Spinal cord (tissue), 10 donors: ENCODE measurements at places on chromosomes 1 and 21.

GRCh38 chr21:39630827-39631226 is 18.1 kb downstream of the B3GALT5 start:
- DNase-seq: no peak

DNA sequence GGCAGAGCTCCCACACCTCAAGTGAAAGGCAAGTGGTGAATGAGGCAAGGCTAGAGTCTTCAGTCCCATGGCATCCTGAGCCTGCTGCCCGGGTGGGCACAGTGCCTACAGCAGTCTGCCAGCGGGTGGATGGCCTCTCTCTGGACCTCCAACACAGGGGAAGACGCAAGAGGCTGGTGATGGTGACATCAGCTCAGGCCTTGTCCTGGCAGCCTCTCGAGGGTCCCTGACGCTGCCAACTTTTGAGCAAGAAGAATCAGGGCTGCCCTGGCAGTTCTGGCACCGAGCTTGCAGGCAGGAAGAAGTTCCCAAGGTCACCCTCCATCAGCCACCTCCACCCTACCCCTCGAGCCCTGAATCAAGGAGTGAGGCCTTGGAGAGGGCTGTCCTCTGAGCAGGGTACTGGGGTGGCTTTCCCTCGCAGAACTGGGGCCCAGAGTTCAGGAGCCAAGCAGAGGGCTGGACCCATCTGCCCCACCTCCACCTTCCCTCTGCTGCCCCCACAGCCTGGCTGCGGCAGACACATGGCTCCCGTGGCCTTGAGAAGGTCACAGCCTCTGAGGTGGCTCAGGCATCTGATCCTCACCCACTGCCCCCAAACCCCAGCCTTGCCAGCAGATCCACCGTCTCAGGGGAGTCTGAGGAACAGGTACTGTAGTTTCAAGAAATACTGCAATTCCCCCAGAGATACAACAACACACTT is 5.8 kb downstream of the RAP1GAP start:
- DNase-seq: no peak

DNA sequence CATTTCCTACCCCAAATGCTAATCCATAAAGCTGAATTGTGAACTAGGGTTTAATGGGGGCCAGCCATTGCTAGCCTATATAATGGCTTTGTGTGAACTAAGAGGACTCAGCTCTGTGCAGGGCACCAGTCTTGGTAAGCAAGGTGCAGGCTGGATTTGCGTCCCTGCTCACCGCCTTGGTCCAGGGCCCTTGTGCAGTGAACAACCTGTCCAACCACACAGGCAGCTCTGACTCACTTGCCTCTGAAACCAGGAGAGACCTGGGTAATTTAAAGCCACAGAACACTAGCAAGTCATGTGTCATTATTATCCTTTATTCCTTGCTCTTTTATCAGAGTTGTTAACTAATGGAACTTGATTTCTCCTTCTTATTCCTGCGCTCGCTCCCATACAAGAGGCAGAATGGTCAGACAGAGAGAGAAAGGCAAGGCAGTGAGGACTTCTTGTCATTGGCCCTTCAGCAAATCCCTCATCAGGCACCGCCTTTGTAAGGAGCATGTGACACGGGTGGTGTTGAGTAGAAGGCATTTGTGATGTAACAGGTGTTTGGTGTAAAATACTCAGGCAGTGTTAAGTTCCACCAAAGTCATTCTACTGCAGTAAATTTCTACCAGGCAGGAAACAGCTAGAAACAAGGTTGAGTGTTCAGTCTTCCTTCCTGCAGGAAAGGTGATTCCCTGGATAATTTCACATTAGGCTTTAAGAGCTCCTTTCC is 67.3 kb upstream of the OLIG2 start:
- no peak for DNase-seq

DNA sequence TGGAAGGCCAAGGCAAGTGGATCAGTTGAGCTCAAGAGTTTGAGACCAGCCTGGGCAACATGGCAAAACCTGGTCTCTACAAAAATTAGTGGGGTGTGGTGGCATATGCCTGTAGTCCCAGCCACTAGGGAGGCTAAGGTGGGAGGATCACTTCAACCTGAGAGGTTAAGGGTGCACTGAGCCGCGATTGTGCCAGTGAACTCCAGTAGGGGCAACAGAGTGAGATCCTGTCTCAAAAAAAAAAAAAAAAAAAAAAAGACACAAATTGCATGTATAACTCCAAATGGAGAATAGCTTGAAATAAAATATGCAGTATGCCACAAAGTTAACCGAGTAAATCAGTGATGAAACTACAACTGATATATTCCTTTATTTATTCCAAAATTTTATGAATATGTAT is 51.6 kb downstream of the LRRC40 start:
- no peak for DNase-seq

DNA sequence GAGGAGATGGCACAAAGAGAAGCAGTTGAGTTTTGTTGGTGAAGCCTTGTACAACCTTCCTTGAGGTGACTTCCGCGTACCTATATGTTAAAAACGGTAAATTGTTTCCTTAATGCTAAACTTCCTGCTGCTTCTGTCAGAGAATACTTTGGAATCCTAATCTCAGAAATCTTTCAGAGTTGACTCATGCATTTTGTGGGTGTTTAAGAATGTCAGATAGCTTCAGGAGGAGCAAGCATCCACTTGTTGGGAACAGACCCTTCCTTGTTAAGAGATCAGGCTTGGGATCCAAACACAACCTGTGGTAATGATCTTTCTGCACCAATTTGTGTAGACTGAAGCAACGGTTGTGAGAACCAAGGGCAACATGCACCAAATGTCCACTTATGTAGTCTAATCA is 29.5 kb downstream of the AK4 start:
- DNase-seq: no peak

DNA sequence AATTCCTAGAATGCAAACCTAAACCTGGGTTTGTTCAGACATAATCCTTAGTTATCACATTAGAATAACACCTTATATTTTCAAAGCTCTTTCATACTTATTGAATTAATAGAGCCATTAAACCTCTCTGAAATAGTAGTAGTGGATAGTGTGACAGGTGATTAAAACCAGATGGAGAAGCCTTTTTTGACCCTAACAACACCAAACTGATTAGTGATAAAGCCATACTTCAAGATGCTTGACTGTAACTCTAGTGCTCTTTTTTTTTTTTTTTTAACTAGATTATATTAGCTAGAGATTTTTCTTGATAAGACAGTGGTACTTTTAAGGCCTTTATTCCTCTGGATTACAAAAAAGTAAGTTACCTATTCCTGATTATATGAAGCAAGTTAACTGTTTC is 190.1 kb downstream of the ST6GALNAC3 start:
- DNase-seq: no peak

DNA sequence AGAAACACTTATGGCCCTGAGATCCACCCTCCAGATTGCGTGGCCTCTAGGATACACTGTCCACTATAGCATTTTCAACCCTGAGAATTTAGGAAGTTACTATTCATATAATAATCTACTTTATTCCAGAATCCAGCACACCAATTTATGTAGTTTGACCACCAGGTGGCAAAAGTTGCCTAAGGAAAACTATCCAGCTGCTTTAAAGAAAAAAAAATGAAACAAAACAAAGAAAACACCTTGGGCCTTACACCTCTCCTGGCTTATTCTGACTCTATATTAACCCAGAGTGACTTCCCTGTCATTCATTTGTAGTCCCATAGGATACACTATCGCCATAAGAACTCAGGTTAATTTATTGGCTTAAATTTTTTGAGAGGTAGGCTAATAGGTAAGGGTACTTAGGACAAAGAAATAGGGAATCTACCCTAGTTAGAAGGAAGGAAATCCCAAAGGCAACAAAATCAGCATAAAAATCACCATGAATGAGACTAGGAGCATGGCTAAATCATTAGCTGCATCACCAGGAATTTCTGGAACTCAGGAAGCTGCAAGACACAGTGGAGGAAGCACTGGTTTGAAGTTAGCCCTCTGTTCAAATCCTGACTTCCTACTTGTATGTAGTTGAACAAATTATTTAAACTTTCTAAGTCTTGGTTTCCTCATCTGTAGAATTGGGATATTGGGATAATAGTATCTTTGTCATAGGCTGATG is 107.5 kb downstream of the SPAG17 start:
- no peak for DNase-seq

DNA sequence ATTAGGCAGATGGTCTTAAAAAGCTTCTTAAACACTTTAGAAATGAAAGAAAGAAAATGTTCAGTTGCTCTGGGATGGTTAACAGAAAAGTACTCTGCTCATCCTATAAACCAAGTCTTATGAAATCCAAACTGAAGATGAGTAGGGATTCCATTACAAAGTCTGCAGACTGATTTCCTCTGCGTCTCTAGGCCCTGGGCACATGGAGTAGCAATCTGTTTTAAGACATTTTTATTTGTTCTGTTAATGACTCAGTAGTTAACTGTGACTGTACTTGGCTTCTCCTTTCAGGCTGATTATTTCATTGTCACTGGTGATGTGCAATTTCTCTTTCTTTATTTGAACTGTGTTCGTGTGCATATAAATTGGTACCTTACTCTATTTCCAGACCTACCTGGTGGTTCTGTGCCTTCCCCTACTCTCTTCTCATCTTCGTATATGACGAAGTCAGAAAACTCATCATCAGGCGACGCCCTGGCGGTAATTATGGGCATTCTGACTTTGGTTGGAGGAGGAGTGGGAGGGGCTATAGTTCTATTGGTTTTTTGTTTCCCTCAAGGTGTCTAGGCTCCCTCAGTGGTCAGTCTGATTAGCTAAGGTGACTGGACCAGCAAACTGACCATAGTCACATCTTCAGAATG is 30.6 kb downstream of the ATP1A1 start:
- no peak for DNase-seq

GRCh38 chr21:40465382-40465781 is 381.6 kb downstream of the DSCAM start:
- no peak for DNase-seq

GRCh38 chr21:30605968-30606367 is 5.1 kb downstream of the KRTAP22-1 start:
- no peak for DNase-seq

- DNase-seq: no peak
Observed at GRCh38 chr1:52192436-52192835, 50.5 kb downstream of the ZFYVE9 start.

- no peak for DNase-seq
Observed at GRCh38 chr1:205199931-205200299, 11.6 kb downstream of the DSTYK start.

- no peak for DNase-seq
Observed at GRCh38 chr1:119015547-119015946, 27.4 kb upstream of the TBX15 start.

DNA sequence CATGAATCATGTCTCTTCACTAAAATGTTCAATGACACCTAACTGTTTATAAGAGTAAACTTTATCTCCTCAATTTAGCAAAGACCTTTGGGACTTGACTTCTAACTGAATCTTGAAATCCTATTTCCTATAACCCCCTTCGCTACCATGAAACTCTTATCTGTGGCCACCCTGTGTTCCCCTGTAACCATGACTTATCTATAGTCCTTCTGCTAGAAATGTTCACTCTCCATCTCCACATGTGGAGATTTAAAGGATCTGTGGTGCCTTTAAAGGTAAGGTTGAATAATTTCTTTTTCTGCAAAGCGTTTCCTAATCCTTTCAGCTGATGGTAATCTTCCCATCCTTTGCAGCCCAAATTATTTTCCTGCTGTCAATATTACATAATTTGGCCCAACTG is 436.3 kb upstream of the RUNX1 start:
- DNase-seq: no peak

DNA sequence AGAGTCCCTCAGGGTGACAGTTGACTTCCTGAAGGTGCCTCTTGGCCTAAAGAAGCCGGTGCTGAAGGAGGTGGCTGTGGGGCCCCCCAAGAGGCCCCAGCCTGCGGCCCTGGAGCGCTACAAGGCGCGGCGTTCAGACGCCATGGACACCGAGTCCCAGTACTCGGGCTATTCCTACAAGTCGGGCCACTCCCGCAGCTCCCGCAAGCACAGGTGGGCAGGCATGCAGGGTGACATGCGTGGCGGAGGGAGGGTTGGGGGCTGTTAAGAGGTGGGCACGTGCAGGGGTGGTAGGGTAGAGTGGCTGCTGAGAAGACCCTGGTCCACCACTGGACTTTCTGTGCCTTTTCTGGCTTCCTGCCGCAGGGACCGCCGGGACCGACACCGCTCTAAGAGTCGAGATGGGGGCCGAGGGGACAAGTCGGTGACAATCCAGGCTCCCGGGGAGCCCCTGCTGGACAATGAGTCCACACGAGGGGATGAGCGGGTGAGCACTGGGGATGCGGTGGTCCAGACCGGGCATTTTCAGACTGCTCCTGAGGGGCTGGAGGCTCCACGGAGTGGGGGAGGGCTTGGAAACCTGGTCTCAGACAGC is 15.4 kb downstream of the VANGL2 start:
- no peak for DNase-seq

- no peak for DNase-seq
Observed at GRCh38 chr1:51898090-51898734, 19.7 kb upstream of the NRDC start.

DNA sequence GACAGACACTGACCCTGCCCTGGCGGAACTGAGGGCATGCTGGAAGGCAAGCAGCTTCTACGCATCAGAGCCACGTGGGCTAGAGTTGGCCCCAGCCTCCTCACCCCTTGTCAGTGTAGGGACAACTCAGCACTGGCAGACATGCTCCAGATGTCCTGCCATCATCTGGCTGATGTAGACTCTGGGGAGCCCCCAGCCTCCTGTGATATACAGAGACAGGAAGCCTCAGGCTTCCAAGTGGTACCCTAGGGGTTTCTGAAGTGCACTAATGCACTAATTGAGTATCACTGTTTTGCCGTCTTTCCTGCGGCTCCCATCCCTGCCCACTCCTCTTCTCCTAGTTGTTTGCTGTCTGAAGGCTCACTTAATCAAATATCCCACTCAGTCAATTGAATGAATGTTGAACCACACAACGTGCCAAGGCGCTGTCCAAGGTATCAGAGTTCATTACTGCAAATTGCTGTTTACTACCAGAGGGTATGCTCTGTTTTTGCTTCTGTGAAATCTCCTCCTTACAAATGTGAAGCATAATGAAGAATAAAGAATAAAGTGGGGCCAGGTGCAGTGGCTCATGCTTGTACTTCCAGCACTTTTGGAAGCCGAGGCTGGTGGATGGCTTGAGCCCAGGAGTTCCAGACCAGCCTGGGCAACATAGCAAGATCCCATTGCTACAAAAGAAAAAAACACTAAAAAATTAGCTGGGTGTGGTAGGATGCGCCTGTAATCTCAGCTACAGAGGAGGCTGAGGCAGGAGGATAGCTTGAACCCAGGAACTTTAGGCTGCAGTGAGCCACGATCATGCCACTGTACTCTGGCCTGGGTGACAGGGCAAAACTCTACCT is 76.4 kb upstream of the ZBTB18 start:
- DNase-seq: no peak

DNA sequence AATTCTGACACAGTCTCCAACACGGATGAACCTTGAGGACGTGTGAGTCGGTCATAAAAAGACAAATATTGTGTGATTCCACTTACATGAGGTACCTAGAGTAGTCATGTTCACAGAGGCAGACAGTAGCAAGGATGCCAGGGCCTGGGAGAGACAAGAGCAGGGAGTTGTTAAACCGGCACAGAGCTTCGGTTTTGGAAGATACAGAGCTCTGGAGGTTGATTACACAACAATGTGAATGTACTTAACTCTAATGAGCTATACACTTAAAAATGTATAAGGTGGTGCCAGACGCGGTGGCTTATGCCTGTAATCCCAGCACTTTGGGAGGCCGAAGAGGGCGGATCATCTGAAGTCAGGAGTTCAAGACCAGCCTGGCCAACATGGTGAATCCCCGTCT is 37.8 kb upstream of the NEK2 start:
- DNase-seq: no peak

GRCh38 chr1:113442131-113442530 is 51.8 kb downstream of the MAGI3 start:
- peak; percentile 80 for DNase-seq
